ENCODE measurements at places on chromosomes 1 and 21.

- DNase-seq = no peak
Measured at GRCh38 chr1:97041026-97041425, 319.4 kb downstream of the PTBP2 start.

DNA sequence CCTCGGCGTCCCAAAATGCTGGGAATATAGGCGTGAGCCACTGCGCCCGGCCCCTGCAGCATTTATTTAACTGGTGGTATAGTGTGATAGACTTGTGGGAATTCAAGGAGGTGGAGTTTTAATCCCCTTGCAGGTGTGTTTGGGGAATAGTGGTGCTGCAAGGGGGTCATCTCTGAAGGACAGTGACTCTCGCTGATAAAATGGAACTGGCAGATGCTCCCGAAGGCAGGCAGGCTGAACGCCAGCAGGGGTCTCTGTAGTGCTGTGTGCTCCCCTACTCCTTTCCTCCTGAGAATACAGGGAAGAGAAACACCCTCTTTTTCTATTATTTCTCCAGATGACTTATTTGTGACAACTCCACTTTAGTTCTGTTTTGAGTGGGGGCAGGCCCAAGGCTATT, 4.0 kb downstream of the OSCP1 start:
- DNase-seq = no peak

DNA sequence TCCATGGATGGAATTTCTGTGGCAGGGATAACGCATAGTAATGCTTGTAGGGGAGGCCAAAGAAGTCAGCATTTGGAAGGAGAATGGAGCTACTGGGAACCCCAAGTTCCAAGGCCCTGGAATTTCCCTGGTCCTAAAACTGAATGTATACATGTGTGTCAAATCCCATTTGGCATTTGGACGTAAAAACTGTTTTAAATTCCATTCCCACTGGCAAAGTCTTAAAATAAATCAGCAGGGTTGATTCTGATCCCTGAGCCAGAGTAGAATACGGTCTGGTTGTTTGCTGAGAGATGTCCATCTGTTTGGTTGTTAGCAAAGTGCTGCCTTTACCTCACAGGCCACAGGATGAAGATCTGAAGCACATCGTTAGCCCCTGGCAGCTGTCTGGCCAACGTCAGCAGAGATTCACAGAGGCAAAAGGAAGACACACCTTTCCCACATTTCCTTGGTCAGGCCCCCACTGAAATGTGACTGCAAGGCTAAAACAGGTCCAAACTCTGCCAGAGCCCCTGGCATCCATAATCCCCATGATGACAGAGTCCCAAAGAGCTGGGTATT, 62.2 kb downstream of the GORAB start:
- no peak for DNase-seq

DNA sequence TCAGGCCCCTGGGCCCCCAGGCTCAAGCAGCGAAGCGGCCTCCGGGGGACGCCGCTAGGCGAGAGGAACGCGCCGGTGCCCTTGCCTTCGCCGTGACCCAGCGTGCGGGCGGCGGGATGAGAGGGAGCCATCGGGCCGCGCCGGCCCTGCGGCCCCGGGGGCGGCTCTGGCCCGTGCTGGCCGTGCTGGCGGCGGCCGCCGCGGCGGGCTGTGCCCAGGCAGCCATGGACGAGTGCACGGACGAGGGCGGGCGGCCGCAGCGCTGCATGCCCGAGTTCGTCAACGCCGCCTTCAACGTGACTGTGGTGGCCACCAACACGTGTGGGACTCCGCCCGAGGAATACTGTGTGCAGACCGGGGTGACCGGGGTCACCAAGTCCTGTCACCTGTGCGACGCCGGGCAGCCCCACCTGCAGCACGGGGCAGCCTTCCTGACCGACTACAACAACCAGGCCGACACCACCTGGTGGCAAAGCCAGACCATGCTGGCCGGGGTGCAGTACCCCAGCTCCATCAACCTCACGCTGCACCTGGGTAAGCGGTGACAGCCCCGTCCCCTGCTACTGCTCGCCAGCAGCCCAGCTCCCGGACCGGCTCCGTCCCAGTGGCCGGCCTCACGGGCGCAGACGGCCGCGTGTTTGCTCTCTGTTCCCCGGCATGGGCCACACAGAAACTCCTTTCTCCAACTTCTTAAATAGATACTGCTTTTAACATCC, 539 bp downstream of the LAMC1 start:
- DNase-seq = no peak

GRCh38 chr1:64042331-64043100, 160.9 kb upstream of the UBE2U start:
- DNase-seq = no peak

DNA sequence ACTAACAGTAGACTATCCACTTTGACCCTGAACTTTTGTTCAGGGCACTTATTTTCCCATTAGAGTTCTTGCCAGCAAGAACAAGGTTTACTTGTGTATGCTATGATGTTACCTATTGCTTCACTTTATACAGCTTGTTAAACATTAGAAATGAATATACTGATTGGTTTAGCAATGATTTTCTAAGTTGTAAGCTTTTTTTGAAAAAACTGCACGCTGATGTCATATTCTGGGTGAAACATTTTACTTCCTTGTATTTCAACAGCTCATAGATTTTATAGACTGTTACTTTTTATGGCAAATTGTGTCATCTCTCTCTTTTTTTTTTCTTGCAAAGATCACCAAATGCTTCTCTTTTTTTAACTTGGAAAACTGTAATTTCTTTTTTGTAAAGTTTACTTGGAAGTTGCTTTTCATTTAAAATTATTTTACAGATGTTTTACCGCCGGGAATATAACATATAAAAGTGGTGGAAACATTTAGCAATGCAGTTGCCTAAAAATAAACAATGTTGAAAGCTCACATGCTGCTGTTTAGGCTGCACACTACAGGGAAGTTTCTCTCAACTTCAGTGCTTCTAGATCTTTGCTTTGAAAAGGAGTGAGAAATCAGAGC, 215.3 kb upstream of the NFIA start:
- DNase-seq = no peak

GRCh38 chr1:114003431-114003830, 24.2 kb downstream of the OLFML3 start:
- DNase-seq = no peak

GRCh38 chr1:224081604-224082003, 32.3 kb upstream of the FBXO28 start:
- DNase-seq = no peak

DNA sequence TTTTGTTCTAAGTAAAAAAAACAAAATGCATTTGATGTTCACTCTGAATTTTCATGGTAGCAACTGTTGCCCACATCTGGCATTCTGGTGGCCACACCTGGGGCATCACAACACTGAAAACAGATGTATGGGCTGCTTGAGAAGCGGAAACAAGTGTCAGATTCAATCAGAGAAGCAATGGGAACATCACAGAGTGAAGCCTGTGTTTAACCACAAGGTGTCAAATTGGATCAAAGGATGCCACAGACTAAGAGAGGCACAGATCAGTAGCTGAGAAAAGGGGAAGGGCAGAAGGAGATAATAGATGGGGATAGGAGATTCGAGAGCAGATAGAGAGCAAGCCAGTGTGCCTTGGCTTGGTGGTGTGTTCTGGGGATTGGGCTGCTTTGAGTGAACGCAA, 49.8 kb upstream of the MTF2 start:
- no peak for DNase-seq

DNA sequence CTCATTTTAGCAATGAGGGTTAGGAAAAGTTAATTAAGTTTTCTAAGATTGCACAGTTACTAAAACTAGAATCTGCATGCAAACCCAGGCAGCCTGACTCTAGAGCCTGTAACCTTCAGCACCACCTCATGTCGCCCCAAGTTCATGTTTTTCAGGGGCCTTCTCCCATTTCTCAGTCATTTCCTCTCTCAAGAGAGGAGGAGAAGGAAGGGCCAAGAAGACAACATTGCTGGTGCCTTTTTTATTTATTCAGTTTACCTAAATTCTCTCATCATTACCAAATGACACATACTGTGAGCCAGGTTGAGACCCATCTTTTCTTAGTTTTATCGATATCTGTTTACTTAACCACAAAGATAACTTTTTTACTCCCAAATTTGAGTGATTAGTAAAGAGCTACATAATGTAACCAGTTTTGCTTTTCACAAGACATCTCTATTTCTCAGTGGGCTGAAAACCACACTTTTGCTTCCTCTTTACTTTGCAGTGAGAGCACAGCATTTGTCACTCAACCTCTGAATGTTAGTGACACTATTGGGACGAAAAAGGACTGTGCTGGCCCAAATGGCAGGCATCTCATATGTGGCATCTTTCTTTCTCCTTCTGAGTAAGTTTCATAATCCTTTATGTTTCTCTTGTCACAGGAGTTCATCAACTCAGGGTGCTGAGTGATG, at the start of gene CD101:
CD101 (plus strand) TSS at position 507 of the 674 bp plus-strand sequence; CDS start at position 565, 58 bp downstream.
- DNase-seq = peak; percentile 84
